NAMALWA (cell line): ENCODE measurements at places on chromosomes 4 and X.

GRCh38 chr4:13522282-13523104 is 21.8 kb downstream of the NKX3-2 start:
- DNase-seq, result no peak

DNA sequence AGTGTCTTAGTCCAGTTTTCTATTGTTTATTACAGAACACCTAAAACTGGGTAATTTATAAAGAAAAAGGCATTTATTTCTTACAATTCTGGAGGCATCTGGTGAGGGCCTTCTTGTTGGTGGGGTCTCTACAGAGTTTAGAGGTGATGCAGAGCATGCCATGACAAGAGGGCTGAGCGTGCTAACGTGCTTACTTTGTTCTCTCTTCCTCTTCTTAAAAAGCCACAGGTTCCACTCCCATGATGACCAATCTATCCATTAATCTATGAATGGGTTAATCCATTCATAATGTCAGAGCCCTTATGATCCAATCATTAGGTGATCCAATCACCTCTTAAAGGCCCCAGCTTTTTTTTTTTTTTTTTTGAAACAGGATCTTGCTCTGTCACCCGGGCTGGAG is 291.5 kb upstream of the GALNTL6 start:
- no peak for DNase-seq

GRCh38 chrX:57380026-57380796 is 93.7 kb downstream of the FAAH2 start:
- no peak for DNase-seq

- no peak for DNase-seq
These were observed 19.8 kb downstream of the GBA3 start for GRCh38 chr4:22712529-22712928.

DNA sequence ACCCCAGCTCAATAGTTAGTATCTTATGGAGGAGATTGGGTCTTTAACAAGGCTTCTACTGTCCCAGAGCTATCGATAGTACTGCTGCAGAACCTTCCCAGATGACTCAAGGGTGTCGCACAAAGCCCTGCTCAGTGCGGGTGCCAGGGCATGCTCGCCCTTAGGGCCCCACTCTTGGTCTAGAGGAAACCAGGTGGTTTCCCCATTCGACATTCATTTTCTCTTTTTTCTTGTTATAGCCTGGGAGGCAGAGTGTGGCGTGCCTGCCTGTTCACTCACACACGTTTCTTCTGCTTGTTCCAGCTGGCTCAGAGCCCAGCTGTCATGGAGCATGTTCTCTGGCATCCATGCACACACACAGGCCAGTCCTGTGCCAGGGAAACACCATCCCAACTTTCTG is 144.5 kb downstream of the SMIM20 start:
- no peak for DNase-seq

DNA sequence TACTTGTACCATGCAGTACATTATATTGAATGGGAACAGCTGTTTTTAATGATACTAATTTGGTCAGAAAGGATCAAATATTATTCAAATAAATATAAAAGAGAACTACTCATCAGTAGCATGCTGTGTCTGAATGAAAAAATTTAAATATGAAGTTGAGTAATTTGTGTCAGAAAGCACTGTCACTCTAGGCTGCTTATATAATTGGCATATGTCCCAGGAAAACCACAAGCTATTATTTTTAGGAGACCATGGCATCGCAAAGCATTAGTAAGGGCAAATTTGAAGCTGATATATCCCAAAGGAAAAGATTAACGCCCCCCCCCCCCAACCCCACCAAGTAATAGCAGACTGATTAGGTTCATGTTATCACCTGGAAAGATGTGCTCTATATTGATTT is 388.5 kb upstream of the SPANXN4 start:
- DNase-seq, result no peak

GRCh38 chr4:20268028-20268427 is 16.3 kb downstream of the SLIT2 start:
- no peak for DNase-seq

GRCh38 chrX:10486373-10486772 is 134.0 kb downstream of the MID1 start:
- no peak for DNase-seq

DNA sequence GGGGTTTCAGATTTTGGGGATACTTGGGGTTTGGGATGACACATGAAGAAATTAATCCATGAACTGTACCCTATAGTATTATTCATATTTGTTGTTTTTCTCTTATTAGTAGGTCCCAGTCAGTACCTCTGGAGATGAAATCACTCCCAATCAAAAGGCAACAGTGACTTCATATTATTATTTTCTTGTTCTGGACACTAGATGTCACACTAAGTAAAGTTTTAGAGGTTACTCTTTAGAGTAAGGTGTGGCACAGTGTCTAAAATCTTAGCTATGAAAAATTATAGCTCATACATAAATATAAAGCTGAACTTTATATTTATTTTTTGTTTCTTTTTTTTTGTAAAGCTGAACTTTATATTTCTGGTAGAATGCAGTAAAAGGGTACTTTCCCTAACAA is 35.1 kb downstream of the FAM114A1 start:
- DNase-seq, result peak; percentile 72

GRCh38 chr4:128823025-128823661 is 13.6 kb downstream of the JADE1 start:
- DNase-seq, result no peak

- DNase-seq, result no peak
These were observed 229.6 kb downstream of the PRDM5 start for GRCh38 chr4:120692964-120693363.

DNA sequence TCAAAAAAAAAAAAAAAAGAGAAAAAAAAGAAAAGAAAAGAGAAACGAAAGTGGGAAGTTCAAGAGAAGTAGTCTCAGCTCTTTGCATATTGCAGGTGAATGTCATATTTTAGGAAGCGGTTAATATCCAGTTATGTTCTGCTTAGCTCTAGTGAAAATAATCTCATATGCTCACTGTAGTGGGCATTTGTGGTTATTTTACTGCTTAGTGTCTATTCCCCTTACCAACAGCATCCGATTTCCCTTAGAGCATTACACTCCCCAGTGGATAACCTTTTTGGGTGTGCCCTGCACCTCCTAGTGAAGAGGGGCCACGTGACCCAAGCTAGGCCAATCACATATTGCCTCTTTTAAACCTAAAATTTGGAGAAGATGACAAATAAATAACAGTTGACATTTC is 111.2 kb upstream of the ZNF827 start:
- DNase-seq, result peak; percentile 90

GRCh38 chr4:143713955-143714625 is 13.6 kb upstream of the FREM3 start:
- DNase-seq, result no peak

GRCh38 chr4:122341886-122342285 is 36.9 kb upstream of the ADAD1 start:
- no peak for DNase-seq

DNA sequence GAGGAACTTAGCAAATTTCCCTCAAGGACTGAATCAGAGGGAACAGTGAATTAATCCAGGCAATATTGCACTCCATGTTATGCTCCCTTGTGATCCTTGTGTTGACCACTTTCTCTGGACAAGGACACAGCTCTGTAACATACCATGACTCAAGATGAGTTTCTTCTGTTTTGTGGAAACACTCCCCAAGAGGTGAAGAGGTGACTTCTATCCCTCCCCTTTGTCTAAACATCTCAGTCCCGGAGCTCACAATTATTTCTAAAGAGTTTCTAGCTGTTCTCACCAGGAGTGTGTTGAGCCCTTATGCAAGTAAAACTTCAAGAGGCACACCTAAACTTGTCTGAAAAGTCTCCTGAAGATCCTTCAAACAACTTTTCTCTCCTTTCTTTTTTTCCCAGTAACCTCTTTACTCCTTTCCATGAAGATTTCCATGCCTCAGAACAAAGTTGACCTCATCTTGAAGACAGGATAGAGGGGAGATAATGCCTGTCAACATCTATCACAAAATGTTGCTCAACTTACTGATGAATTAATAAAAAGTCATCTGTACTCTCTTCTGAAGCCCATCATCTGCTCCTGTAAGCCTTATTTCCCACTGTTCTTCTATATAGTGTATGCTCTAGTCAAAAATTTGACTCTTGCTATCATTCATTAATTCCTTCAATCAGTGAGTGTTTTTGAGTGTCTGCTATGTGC is 429.1 kb downstream of the SPRY1 start:
- no peak for DNase-seq

- DNase-seq, result no peak
These were observed 25.2 kb downstream of the UBQLN2 start for GRCh38 chrX:56588397-56589188.

GRCh38 chrX:24148121-24148520 is 1.4 kb upstream of the ZFX start:
- peak; percentile 43 for DNase-seq

- DNase-seq, result no peak
These were observed 200.3 kb upstream of the NHS start for GRCh38 chrX:17174671-17175070.

DNA sequence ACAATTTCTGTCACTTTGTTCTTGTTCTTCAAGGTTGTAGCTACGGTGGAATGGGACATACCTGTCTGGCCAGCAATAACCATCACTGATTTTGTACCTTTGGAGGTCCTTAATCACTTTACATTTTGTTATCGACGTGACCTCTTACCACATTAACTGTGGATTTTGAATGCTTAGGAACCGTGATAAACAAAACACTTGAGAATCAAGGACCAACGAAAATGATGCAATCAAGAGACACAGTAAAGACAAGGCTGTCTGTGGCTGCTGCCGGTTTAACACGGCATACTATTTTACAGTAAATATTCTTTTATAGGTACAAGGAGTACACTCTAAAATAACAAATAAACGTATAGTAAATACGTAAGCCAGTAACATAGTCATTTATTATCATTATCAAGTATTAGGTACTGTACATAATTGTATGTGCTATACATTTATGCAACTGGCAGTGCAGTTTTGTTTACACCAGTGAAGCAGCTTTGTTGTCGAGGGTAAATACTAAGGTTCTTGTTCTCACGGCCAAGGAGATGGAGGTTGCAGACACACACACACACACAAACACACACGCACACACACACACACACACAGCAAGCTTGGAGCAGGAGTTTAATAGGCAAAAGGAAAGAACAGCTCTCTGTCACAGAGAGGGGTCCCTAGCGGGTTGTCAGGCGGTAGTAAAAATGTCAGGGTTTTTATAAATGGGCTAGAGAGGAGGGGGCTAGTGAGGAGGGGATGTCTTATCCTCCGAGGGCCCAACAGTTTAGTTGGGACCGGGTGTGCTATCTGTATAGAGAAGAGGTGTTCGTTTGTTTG is 194.7 kb upstream of the CXorf51B start:
- DNase-seq, result no peak

DNA sequence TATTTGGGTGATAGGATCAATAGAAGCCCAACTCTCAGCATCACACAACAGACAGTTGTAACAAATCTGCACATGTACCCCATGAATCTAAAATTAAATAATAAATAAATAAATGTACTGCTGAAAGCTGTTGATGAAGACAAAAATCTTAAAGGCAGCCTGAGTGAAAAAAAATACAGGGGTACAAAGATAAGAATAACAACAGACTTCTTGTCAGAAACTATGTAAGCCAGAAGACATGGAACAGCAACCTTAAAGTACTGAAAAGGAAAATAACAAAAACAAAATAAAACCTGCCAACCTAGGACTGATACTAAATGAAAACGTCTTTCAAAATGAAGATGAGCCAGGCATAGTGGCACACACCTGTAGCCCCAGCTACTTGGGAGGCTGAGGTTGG is 25.0 kb upstream of the PDLIM5 start:
- no peak for DNase-seq

DNA sequence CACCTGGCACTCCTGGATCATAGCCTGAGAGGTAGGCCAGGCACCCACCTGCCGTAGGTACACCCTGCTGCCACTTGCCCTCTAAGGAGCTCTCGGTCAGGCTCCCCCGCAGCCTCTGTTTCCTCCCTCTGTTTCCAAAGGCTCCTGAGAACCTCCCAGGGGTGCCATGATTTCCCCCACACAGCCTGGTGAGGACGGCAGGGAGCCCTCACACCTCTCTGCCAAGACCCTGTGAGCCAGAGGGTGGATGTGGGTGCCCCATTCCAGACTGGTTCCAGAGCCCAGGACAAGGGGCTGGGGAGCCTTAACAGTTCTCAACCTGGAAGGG is 1.6 kb upstream of the ABLIM2 start:
- DNase-seq, result no peak

DNA sequence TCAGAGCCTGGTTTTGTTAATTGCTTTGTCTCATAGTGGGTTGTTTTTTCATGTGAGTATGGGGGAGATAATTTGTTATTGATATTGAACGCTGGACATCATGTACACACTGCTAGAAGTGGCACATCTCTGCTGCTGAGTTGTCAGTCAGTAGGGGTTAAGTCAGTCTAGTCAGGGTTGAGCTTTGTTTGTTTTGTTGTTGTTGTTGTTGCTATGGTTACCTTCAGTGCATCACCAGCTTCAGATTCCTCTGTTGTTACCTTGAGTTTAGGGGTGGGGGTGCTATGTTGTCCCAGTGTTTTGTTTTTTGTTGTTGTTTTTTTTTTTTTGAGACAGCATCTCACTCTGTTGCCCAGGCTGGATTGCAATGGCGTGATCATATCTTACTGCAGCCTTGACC is 9.9 kb downstream of the YIPF6 start:
- DNase-seq, result peak; percentile 22

GRCh38 chr4:6198278-6198677 is 2.1 kb downstream of the JAKMIP1 start:
- DNase-seq, result no peak

GRCh38 chr4:181108237-181108636 is 1135.0 kb upstream of the TENM3 start:
- DNase-seq, result no peak

DNA sequence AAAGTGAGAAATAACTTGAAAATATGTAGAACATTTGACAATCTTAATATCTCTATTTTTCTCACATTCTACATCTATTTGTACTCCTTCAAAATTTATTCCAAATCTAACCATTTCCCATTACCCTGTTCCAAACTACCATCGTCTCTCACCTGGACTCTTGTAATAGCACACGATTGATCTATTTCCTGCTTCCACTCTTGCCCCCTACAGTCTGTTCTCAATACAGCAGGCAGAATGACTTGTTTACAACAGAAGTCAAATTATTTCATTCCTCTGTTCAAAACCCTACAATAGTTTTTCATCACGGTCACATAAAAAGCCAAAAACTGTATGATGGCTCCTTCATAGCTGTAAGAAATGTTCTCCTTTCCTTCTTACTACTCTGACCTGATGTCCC is 21.1 kb upstream of the LUZP4 start:
- DNase-seq, result peak; percentile 37

DNA sequence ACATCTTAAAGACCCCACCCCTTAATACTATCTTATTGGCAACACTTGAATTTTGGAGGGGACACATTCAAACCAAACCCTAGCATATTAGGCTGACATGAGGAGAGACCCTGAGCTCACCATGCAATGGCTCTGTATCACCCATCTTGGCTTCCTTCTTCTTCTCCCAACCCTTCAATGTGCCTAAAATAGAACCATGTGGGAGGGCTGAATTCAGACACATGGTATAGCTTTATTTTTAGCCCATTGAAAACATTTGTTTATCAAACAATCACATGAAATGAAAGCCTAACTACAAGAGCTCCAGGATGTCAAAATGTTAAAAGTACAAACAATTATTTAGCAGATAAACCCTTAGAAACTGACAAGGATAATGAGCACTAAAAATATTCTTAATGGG is 81.6 kb downstream of the RASL11B start:
- no peak for DNase-seq

GRCh38 chr4:20109391-20109790 is 142.3 kb upstream of the SLIT2 start:
- no peak for DNase-seq

GRCh38 chrX:46666831-46667230 is 92.1 kb downstream of the SLC9A7 start:
- no peak for DNase-seq

GRCh38 chr4:186739802-186740434 is 16.3 kb upstream of the FAT1 start:
- no peak for DNase-seq
